Hippocampal formation (tissue), 2 donors: ENCODE measurements at places on chromosomes 7 and 10.
A peak's percentile ranks its signal among the peaks of the same experiment; 100 is the strongest.

GRCh38 chr10:12709000-12709401 is 292.5 kb downstream of the CCDC3 start:
- peak; percentile 24 for DNase-seq

- DNase-seq: no peak
These were observed 157.5 kb upstream of the NFE2L3 start for GRCh38 chr7:25994433-25994994.

DNA sequence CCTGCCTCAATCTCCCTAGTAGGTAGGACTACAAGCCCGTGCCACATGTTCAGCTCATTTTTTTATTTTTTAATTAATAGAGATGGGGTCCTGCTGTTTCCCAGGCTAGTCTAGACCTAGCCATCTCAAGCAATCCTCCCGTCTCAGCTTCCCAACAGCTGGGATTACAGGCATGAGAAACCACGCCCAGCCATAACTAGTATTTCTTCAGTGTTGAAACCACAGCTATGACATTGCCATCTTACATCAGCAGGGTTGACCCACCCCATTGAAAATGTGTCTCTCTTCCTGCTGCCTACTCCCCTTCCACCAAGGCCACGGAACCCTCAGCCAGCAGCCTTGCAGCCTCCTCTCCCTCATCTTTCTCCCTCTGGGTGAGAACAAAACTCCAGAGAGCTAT is 62.1 kb upstream of the ZNF746 start:
- DNase-seq: no peak

DNA sequence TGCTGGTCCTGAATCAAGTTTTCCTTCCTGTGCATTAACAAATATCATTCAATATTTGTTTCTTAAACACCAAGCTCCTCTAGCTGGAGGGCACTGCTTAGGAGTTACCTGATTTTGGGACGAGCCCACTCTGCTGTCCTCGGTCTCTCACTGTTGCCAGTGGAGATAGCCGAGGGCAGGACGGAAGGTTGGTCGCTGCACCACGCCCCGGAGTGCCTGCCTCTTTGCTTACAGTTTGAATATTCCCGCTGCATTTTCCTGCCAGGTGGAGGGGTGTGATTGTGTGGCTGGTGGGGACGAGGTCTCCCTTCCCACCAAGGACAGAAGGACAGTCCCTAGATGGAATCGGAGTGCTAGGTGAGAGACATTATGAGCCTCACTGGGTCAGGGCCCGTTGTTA is 201.5 kb downstream of the DNAJB6 start:
- no peak for DNase-seq

GRCh38 chr10:75513292-75513885 is 82.0 kb downstream of the LRMDA start:
- DNase-seq: no peak

- DNase-seq: no peak
These were observed 19.2 kb downstream of the PLA2G12B start for GRCh38 chr10:72935361-72935760.

DNA sequence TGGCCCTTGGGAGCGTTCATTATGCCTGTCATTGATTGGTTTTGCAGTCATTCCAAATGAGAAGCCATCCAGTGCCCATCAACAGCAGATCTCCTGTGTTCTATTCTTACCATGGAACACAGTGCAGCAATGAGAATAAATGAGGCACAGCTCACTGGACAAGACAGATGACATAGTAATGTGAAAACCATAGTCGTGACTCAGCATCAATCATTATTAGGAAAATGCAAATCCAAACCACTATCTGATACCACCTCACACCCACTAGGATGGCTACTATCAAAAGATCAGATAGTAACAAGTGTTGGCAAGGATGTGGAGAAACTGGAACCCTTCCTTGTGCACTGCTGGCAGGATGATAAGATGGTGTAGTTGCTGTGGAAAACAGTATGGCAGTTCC is 144.7 kb downstream of the ARHGAP22 start:
- DNase-seq: no peak

- no peak for DNase-seq
These were observed 4.9 kb downstream of the GNB2 start for GRCh38 chr7:100678291-100678984.

GRCh38 chr7:130288829-130289228 is 4.1 kb upstream of the CPA4 start:
- no peak for DNase-seq

DNA sequence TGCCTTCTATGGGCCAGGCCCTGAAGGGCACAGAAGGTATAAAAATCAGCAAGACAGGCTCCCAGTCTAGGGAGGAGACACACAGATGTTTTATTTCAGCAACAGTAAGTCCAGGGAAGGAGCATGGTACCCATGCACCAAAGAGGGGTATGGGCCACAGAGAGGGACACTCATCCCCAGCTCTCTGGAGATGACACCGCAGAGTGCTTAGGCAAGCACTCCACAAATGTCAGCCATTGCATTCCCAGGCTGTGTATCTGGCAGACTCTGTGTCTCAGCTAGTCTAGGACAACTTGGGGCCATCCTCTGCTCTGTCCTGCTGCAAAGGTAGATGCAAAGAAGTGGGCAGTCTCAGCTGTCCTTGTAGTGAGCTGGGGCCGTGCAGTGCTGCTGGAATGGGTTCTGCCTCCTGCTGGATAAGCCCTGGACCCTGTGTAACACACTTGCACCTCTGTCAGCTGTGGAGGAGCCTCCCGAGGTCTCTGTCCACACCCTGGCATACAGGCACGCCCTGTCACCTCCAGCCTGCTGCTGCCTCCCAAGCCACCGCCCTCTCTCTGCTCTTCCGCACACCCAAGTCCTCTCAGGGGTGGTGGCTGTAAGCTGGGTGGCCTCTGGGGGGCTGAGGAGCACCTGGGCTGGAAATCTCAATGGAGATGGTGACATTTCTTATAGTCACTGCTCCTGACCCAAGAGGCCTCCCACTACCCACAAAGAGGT is 57.6 kb downstream of the VOPP1 start:
- DNase-seq: no peak

DNA sequence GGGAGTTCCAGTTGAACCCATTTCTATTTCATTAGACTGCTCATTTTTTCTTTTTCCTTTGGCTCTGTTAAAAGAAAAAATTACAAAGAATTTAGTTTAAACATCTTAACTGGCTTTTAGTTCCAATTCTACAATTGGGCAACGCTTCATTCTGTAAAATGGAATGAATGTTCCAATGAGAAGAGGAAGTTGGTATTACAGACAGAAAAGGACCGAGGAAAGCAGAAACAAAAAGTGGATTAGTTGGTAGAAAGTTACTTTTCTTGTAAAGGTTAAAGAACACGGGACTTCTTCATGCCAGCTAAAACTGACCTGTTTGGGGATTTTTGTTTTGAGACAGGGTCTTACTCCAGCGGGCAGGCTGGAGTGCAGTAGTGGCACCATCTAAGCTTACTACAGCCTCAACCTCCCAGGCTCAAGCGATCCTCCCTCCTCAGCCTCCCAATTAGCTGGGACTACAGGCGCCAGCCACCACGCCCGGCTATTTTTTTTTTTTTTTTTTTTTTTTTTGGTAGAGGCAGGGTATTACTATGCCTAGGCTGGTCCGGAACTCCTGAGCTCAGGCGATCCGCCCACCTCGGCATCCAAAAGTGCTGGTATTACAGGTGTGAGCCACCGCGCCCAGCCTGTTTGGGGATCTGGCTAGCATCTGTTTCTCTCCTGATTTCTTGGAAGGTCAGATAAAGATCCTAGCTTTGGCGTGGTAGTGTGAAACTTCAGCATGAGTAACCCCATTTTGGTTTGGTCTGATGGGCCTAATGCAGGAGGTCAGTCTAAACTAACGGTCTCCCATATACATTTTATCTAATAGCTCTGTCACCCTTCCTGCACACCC is 1.3 kb upstream of the VDAC2 start:
- no peak for DNase-seq

GRCh38 chr7:107076781-107077698 is 32.5 kb downstream of the PRKAR2B start:
- DNase-seq: no peak

- DNase-seq: peak; percentile 69
These were observed 365.6 kb downstream of the WDR11 start for GRCh38 chr10:121216721-121217181.

DNA sequence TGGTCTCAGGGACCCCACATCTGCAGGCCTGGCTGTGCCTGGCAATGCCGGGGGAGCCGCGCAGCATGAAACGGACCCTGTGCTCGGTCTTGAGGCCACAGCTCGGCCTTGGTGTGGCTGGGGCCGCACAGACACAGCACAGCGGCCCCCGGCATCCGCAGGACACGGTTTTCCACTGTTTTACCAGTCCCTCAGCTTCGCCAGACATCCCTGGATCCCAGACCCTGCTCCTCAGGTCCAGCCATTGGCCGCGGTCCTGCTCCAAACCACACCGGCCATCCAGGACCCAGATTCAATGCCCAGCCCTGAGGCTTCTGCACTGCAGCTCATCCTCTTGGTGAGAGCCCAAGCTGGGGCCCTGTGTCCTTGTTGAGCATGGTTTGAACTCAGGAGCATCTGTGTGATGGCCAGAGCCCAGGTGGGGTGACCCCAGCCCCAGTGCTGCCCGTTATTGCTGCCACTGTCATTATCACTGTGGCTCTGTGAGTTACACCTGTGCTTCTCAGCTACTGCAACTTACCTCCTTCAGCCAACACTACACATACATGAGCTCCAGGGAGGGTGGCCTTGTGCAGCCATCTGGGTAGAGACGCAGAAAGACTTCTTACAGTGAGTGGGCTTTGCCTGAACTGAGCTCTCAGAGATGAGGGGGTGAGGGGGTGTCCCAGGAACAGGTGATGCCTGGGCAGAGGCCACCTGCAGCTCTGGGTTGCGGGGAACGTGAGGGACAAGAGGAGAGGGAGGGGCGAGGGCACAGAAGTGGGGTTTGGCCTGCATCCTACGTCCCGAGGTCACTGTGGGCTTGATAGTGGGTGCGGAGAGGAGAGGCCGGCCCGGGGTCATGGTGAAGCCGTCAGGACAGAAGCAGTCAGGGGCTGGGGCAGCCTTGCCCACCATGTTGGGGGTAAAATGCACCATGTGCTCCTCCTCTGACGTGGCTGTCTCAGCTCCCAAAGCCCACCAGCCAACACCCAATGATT is 567.6 kb downstream of the PTPRN2 start:
- no peak for DNase-seq

- DNase-seq: no peak
These were observed 345.9 kb downstream of the KIF20B start for GRCh38 chr10:90047243-90047729.

DNA sequence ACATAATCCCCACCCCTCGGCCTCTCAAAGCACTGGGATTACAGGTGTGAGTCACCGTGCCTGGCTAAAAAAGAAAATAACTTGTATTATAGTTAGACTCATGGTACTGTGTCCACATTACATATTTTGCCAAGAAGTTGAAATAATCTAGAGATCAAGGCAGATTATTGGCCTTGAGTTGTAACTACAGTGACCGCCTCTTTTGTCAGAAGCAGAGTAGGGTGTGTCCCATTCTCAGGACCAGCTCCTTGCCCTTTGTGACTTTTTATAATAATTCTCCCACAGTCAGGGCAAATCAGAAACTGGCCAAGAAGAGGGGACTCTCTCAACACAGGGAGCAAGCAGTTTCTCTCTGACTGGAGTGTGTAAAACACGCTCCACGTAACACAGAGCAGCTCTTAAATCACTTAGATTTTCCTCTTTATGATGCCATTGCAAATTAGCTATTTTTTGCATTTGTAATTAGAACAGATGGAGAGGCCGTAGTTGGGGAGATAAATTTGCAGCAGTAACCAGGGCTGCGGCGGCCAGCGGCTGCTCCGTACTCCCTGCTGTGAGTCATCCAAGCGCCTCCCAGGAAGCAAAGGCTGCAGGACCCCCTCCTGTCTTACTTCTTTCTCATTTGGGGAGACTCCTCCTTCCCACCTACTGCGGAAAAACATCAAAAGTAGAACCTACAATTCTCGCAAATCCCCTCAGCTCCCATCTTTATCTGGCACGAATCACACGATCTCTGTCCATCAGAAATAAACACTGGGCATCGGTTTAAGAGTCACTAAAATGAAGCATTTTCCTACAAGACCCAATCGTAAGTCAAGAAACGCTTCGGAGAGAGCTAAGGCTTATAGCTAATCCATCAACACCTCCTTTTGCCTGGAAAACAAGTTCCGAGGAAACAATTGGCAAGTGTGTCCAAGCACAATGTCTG is 32.1 kb upstream of the MSRB2 start:
- DNase-seq: no peak

DNA sequence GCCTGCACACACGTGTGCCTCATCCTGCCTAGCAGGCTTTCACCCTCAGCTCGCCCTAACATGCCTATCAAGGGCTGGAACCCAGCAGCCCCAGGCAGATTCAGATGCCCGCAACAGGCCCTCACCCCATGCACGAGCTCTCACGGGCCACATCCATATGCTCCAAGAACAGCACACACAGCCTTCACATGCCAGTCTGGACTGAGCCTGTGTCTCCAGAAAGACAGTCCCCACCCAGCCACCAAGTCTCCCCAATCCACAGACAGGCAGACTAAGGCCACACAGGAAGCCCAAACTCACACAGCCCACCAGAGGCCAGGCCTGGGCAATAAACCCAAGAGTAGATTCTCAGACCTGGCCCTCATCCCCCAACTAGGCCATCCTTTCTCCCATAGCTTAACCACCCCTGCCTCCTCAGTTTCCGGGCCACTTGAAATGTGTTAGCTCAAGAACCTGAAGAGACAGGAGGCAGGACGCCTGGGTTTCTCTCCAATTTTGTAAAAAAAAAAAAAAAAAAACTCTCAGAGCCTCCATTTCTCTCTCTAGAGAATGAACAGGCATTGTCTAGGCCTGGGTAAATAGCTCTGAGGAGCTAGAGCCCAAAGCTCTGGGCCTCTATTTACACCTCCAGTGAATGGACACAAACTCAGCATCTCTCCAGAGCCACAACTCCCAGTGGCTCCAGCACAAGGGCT is 6.8 kb downstream of the LDB1 start:
- no peak for DNase-seq

- no peak for DNase-seq
These were observed 402.0 kb upstream of the NRG3 start for GRCh38 chr10:81472927-81473470.

DNA sequence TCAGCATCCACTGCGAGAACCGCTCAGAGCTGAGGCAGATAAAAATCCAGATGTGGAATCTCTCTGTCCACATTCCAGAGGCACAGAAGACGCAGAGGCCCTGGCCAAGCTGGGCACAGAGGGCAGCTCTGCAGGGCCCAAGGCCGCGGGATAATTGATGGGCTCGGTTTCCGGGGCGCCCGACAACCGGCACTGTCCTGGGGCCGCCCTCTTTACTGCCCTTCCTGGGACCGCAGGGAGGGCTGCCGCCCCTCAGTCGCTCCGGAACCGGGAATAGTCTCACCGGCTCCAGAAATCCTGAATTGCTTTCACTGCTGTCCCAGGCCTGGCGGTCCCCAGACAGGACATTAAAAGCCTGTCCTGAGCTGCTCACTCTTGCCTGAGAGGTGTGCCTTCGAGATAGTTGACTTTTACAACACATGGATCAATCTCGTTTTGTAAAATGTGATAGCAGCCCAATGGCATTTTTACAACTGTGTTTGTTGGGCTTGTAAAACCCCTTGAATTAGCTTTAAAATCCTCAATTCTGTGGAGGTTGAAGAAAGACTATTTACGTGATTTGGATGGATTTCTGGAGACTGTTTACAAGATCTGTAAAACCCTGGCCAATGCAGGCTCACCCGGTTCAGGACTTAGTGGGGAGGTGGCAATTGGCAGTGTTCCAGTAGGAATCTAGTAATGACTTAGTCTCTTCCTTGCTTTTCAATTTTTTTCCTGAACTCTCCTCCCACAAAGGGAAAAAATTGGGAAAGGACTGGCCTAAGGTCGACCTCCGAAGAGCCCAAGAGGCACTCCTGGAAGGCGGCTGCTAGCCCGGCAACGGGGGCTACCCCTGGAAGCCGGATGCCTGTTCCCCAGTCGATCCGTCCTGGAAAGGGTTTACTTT is 1.4 kb upstream of the HOXA6 start:
- DNase-seq: no peak

- DNase-seq: peak; percentile 76
These were observed 97.8 kb downstream of the ELAPOR2 start for GRCh38 chr7:86961686-86962085.
